ENCODE measurements at places on chromosomes 16 and 17.
A peak's percentile ranks its signal among the peaks of the same experiment; 100 is the strongest.

- DNase-seq = no peak
Observed at GRCh38 chr17:11909348-11909747, 87.9 kb downstream of the ZNF18 start.

DNA sequence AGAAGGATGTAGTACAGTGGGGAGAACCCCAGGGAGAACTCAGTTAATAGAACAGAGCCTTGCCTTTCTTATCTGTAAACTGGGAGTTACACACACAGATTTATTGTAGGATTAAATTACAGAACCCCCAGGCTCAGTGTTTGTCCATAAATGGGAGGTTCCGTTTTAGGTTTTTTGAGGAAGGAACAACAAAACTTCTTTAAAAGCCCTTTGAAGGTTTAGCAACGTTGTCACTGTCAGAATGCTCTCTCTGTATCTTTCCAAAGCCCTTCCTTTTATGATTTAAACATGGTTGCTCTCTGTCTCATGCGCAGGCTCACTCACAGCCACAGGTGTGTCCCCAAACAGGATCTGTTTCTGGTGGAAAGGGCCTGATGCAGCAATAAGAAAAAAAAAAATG is 9.4 kb upstream of the GNA13 start:
- no peak for DNase-seq

GRCh38 chr17:38574712-38575111 is 31.0 kb downstream of the SRCIN1 start:
- DNase-seq = no peak

DNA sequence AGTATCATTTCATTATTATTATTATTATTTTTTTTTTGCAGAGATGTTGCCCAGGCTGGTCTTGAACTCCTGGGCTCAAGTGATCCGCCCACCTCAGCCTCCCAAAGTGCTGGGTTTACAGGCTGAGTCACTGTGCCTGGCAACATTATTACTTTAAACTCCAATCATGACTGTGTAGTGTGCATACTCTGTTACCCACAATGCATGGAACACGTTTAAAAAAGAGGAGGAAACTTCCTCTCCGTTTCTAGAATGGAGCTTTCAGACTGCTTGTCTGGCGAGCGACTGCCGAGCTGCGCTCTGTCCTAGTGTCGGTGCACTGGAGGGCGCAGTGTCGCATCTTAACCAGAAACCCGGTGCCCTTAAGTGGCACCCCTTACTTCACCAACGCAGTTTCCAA is 22.1 kb upstream of the FASN start:
- peak; percentile 47 for DNase-seq

DNA sequence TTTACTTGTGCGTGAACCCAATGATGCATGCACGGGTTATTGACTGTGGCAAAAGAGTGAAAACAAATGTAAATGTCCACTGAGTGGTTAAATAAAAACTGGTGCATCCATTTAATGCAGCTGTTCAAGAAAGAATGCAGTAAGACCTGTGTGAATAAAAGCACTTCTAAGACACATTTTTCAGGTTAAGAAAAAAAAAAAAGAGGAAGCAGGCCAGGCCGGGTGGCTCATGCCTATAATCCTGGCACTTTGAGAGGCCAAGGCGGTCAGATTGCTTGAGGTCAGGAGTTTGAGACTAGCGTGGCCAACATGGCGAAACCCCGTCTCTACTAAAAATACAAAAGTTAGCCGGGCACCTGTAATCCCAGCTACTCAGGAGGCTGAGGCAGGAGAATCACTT is 11.8 kb downstream of the CNGB1 start:
- no peak for DNase-seq

- peak; percentile 55 for DNase-seq
Observed at GRCh38 chr17:65173284-65173793, 36.2 kb downstream of the RGS9 start.

DNA sequence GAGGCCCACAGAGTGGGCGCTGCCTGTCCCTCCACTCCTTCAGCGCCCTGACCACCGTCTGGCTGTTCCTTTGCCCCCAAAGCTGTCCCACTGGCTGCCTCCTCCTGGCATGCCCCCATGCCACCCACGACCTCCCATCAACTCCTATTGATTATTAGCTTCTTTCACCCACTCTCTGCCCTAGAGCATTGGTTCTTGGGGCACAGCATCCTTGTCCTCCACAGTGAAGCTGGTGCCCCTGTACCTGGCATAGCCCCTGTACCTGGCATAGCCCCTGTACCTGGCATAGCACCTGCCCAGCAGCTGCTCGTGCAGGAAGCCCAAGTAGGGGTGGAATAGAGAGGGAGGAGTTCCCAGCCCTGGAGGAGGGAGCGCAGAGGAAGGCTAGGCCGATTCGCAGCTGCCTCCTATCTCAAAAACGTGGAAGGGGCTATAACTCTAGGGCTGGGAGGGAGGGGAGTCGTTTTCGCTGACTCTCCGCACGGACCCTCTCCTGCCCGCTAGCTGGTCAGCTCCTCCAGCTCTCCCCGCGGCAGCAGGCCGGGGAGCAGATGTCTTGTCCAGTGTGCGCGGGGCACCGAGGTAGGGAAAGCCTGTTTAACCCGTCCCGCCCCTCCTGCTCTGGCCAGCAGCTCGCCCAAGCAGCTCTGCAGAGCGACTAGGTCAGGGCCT is 5.7 kb upstream of the ACTG1 start:
- DNase-seq = no peak

GRCh38 chr17:49343273-49343672 is 18.8 kb downstream of the ZNF652 start:
- DNase-seq = peak; percentile 76

GRCh38 chr16:48082516-48082915 is 73.3 kb downstream of the ABCC12 start:
- peak; percentile 91 for DNase-seq

GRCh38 chr17:1743088-1743439 is 393 bp downstream of the SERPINF2 start:
- DNase-seq = no peak

- no peak for DNase-seq
Observed at GRCh38 chr17:39237586-39237985, 11.8 kb upstream of the STAC2 start.

- DNase-seq = peak; percentile 48
Observed at GRCh38 chr16:54505549-54506213, 219.1 kb upstream of the IRX3 start.

DNA sequence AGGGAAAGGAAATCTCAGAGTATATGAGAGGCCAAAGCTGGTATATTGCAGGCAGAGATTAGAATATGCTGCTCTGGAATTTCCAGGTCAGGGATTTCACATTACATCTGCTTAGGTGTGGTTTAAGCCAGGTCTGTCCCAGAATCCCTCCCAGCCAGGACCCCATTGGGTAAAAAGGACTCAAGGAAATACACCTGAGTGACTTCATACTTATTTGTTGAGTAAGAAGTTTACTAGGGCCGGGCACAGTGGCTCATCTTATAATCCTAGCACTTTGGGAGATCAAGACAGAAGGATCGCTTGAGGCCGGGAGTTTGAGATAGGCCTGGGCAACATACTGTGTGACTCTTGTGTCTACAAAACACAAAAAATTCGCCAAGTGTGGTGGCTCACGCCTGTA is 7.2 kb downstream of the PIPOX start:
- DNase-seq = no peak

Measured in fibroblast of skin of scalp (primary cell).